Fibroblast of the conjunctiva (primary cell): ENCODE measurements at places on chromosomes 2 and 18.

- DNase-seq, result no peak
Measured at GRCh38 chr2:222805591-222806304, 55.1 kb upstream of the ACSL3 start.

GRCh38 chr2:230457793-230458192 is 41.8 kb downstream of the SP100 start:
- no peak for DNase-seq

DNA sequence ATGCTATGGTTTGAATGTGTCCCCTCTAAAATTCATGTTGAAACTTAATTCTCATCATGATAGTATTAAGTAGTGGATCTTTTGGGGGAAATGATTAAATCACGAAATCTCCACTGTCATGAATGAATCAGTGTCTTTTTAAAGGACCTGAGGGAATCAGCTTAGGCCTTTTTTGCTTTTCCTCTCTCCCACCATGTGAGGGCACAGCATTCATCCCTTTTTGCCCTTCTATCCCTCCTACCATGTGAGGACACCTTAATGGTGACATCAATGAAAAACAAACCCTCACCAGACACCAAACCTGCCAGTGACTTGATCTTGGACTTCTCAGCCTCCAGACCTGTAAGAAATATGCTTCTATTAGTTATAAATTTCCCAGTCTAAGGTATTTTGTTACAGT is 247.1 kb upstream of the UBE2E3 start:
- no peak for DNase-seq

DNA sequence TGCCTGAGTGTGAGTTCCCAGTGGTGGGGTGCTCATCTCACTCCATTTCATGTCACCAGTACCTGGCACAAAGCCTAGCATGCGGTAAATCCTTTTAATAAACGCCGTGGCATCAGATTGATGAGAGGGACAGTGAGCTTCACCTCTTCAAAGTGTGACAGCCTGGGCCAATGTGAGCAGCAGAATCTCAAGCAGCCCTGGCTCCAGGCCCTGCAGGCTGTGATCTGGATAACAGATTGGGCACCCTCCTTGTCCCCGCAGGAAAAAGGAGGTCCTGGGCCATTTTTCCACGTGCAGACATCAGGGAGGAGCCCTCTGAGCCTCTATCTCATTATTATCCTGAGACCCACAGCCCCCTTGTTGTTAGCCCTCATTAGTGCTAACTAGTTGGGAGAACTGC is 34.8 kb downstream of the TET3 start:
- DNase-seq, result no peak

- DNase-seq, result no peak
Measured at GRCh38 chr2:113966171-113966570, 76.3 kb downstream of the ACTR3 start.
